Stimulated activated CD4-positive, alpha-beta T cell treated with anti-CD3 and anti-CD28 coated beads, Interleukin-4, amount 100 ng/mL, for 1 hour (primary cell): ENCODE measurements at places on chromosomes 7 and 10.

DNA sequence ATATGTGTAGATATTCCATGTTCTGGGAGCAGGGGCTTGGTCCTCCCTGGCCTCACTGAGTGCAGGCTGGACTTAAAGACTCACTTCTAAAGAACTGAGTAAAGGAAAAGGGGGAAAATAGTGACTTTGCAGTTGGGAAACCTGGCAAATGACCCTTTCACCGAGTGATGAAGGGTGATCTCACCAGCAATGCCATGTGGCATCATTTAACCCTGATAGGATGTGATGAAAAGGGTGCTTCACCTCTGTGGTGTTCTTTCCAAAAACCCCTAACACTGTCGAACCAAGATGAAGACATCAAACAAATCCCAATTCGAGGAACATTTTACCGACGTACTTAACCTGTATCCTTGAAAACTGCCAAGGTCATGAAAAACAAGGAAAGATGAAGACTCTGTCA, 71.9 kb downstream of the AOAH start:
- no peak for DNase-seq

DNA sequence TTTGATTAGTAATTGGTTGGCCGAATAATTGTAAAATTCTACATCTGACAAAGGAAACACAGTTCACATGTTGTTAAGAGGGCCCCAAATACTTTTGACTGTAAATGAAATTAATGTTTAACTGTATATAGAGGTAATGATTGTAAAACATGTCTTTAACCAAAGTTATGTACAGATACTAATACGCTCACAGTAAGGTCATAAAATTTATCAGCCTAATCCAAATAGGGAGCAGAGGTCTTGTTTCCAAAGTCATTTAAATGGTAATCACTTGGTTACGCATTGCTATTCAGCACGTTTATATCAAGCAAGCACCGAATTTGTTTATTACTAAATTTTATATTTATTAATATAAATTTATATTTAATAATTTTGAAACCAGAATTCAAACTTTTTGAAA, 1.4 kb downstream of the PHYHIPL start:
- no peak for DNase-seq

- no peak for DNase-seq
Observed at GRCh38 chr7:111238886-111239285, 148.0 kb downstream of the LRRN3 start.

- DNase-seq = no peak
Observed at GRCh38 chr7:36186359-36187121, 33.5 kb downstream of the EEPD1 start.

GRCh38 chr10:48564466-48565160, 40.3 kb downstream of the ARHGAP22 start:
- no peak for DNase-seq

GRCh38 chr7:68438811-68439210, 1159.5 kb upstream of the AUTS2 start:
- DNase-seq = no peak

DNA sequence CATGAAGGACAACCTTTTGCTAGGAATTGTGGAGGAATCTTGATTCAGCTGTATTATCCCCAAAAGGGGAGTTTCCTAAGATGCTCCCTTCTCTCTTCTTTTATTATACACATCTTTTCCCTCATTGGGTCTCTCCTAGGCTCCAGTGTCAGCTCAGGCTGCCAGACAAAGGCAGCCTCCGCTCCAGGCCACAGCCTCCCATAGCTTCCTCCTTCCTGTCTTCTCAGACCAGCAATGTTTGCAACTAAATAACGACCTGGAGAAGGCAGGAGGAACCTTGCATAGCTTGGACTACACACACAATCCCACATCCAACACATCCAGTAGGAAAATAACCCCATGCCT, 12.3 kb downstream of the SFXN3 start:
- DNase-seq = no peak

DNA sequence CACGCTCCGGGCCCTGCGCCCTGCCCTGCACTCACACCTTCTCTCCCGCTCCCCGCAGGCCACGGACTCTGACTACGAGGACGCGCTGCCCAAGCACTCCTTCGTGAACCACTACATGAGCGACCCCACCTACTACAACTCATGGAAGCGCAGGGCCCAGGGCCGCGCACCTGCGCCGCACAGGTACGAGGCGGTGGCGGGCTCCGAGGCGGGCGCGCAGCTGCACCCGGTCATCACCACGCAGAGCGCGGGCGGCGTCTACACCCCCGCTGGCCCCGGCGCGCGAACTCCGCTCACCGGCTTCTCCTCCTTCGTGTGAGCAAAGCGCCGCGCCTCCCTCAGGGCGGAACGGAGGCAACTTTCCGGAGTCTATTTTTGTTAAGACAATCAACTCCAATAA, 417.0 kb upstream of the FOXK1 start:
- DNase-seq = no peak
